CD4-positive, alpha-beta T cell treated with Interleukin-15 for 4 hours (primary cell): ENCODE measurements at places on chromosomes 12 and 14.

DNA sequence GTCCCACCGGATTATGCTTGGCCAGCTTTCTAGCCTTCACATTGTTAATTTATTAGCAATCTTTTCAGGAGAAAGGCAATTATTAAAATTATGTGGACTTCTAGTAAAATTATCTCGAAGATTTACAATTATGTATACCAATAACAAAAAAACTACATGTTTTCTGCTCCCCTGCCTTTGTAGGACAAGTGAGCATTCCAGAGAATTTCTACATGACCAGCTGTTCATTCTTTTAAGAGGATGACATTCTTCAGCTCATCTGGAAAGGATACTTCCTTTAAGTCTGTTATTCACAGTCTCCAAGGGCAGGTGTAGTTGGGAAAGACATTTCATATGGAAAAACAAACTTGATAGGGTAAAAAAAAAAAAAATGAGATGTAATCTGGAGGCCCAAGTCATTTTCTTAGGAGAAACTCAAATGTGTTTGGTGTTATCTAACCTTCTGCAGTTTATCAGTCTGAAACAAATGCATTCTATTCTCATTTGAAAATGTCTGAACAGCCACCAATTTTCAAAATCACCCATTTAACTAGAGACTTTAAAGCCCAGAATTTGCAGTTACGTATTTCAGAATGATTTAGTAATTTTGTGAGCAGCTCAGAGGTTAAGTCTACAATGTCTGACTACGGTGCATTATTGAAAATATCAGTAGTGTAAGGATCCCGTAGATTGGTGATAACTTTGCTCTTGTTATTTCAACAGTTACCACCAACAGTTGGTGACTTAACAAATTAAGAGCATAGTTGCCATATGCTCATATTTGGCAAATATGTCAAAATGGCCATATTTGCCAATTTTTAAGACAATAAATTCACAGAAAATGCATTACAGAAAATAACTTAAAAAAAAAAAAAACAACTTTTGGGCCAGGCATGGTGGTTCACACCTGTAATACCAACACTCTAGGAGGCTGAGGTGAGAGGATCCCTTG lies 1.8 kb upstream of the PHLDA1 start:
- no peak for DNase-seq

GRCh38 chr12:91127751-91128150 lies 16.5 kb upstream of the LUM start:
- no peak for DNase-seq

DNA sequence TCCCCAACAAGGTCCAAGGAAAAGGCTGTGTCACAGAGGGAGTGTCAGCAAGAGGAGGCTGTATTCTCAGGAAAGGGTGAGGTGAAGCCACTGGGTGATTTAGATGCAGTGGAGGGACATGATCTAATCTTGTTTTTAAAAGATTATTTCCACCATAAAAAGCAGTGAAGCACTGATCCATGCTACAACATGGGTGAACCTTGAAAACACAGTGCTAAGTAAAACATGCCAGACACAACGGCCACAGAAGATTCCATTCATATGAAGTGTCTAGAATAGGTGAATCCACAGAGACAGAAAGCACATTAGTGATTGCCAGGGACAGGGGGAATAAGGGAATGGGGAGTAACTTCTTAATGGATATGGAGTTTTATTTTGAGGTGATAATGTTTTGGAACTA lies 12.8 kb downstream of the RITA1 start:
- no peak for DNase-seq

DNA sequence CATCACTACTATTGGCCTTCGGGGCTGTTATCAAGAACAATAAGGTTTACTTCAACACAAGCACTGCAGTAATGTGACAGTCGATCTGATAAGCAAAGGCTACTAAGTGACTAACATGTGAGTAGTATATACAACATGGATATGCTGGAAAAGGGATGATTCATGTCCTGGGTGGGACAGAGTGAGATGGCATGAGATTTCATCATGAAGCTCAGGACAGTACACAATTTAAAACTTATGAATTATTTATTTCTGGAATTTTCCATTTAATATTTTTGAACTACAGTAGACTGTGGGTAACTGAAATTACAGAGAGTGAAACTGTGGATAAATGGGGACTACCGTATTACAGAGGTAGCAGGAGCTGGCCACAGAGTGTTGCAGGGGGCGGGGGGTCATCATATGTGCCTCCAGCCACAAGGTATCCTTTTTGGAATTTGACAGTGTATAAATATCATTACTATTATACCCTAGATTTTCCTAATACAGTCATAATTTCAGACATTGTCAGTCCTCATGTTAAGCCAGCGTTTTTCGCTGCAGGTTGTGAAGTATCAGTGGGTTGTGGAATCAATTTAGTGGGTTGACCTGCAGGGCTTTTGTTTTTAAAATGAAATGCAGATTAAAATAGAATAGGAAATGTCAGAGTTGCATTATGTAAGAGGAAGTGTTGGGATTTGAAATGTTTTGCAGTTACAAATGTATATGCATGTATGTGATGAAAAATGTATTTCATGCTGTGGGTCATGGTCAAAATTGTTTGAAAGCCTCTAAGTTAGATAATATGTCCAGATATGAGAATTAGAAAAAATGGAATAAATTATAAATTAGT lies 148.0 kb upstream of the NUDT4 start:
- DNase-seq = no peak

DNA sequence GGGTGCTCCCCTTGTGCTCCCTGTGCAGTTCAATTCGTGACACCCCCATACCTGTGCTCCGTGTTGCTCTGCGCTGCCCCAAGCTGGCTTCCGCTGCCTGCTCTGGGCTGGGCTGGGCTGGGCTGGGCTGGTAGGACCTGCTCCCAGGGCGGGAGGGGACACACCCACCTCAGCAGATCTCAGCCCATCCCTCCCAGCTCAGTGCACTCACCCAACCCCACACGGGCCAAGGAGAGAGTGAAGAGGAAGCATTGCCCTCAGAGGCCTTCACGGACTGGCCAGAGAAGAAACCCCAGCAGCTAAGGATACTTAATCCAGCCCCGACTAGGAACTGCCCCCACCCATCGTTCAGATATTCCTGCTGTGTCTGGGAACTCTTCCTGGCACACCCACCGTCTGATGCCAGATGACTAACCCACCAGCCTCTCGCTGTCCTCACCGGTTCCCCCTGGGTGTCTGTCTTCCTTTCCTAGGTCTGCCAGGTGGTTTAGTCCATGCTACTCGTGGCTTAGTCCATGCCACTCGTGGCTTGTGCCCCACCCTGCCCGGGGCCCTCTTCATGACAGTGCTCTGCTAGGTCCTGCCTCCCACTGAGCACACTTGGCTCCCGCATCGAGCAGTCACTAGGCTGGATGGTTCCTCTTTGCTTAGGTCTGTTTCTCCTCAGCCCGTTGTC lies at the start of gene LPAR5:
TSS of gene LPAR5 (minus strand) at position 104 of the 676 bp plus-strand sequence. CDS start 14,711 bp downstream, outside the sequence.
- peak; percentile 27 for DNase-seq

DNA sequence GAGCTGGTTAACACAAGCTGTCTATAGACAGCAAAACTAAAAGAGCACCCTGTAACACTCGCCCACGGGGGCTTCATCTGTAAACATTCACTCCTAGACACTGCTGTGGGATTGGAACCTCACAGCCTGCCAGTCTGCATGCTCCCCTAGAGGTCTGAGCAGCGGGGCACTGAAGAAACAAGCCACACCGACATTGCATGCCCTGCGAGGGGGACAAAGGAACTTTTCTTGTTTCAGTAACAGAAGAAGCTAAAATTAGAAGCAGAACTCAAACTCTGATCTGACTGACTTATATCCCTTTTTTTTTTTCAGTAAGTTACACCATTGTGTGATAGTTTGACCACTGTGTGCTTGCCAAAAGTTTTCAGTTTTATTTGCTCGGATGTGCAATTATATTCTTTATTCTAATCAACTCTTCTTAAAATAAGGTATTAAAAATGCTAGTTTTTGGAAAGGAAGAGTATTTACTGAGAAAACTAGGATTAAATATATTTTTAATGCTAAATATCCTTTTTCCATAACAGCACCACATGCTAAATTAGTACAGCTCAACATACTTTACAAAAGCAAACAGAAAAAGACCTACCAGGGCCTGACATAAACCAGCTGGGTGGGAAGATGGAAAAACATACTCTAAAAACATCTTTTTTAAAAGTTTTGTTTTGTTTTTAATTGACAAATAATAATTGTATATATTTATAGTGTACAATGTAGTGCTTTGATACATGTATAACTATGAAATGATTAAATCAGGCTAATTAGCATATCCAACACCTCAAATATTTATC lies 100.2 kb downstream of the EPS8 start:
- DNase-seq = no peak

DNA sequence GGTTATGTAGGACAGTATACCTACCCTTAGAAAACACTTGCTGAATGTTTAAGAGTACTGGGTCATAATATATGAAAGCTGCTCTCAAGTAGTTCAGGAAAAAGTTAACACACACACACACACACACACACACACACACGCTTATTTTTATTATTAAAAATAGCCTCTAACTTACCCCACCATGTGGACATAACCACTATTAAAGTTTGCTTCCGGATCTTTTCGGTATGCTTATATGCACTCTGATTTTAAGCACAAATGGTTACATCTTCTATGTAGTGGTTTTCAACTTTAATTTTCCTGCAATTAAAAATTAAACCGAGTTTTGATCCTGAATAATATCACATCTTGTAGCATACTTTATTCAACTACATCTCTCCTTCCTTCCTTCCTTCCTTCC lies 84.9 kb upstream of the TRAF3 start:
- DNase-seq = no peak

DNA sequence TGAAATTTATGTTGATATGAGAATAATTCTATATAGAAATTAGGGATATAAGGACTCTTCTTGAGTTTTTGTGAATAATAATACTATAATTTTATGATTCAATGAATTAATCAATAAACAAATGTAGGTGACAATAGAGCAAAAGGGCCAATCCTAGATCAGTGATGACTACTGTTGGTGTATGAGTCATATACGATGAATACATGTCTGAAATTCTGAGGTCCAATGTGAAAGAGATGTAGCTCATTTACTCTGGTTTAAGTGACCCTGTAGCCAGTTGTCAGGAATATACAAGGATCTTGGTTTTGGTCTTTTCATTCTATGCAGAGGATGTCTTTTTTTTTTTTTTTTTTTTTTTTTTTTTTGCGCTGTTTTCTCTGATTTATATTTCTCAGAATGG lies 72.1 kb upstream of the RTL1 start:
- no peak for DNase-seq

DNA sequence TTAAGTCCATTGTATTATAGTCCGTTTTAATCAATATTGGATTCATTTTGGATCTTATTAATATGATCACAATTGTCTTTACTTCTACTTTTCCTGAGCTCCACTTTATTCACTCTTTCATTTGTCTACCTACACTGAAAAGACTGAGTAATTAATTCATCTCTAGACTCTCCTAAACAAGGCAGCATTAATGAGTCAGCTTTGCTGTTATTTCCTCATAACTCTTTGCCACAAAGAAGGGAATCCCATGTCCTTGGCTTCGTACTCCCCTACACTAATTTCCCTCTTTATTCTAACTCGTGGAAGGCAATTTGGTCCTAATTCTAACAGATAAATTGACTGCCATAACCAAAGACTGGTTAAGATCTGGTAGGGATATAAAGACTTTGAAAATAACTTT lies 91.9 kb downstream of the ARMH4 start:
- DNase-seq = no peak

- no peak for DNase-seq
Measured at GRCh38 chr12:68508576-68508975, 102.1 kb upstream of the RAP1B start.

GRCh38 chr12:20451761-20452160 lies 83.4 kb downstream of the PDE3A start:
- DNase-seq = no peak

GRCh38 chr14:61963926-61964325 lies 201.7 kb downstream of the SNAPC1 start:
- DNase-seq = no peak

GRCh38 chr12:69066492-69067373 lies 133.8 kb upstream of the CPM start:
- DNase-seq = no peak

DNA sequence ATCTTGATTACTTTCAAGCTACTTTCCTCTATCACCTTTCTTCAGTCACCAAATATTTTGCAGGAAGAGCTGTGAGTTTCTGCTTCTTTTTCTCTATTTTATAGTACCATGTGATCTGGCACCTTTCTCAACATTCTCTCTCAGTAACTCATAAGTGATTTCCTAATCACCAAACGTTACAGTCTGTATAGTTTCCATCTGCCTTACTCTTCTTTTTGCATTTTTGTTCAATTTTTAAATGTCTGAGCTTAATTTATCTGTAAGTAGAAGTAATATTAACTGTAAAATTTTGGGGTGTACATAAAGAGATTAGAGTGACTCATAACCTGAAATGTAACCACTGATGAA lies 422.1 kb upstream of the SYT1 start:
- no peak for DNase-seq

GRCh38 chr12:109475993-109476806 lies 900 bp downstream of the KCTD10 start:
- no peak for DNase-seq

DNA sequence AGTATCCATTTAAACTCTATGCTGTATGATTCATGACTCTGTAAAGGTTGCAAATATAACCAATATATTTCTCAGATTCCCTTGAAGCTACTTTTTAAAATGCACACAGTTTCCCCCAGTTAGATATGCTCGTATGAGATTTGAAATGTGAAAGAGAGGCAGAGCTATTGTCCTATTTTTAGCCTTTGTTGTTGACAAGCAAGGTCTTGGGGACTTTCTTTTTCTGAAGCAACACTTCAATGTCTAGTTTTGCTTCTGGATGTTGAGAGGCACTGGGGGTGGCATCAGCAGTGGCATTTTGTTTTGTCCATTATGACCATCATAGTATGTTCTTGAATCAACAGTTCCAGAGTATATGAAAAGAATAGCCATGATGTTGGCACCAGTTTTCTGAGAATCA lies 63.4 kb downstream of the ASCL1 start:
- DNase-seq = no peak

GRCh38 chr14:101961011-101961721 lies 3.2 kb upstream of the DYNC1H1 start:
- peak; percentile 77 for DNase-seq

- no peak for DNase-seq
Measured at GRCh38 chr12:53222170-53222721, 9.8 kb downstream of the RARG start.

GRCh38 chr12:56029666-56030293 lies 8.9 kb downstream of the IKZF4 start:
- DNase-seq = peak; percentile 55

- DNase-seq = no peak
Measured at GRCh38 chr12:46744283-46744682, 81.5 kb downstream of the SLC38A4 start.

DNA sequence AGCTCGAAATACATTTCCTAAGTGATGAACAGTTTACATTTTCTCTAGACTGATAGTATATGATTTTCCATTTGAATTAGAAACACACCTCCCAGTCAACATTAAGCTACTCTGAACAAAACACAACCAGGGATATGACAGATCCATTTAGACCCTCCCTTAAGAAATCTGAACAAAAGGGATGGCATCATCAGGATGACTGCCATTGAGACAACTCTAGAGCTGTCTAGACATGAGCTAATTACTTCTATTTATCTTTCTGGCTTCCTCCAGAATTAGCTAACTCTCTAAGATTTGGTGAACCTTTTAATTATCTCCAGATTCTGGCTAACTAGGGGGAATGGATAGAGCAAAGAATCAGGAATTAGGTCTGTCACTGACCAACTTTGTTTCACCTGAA lies 92.9 kb upstream of the IGF1 start:
- no peak for DNase-seq
